NCI-H748 treated with DMSO at 0.1 percent for 48 hours (cell line): ENCODE measurements at places on chromosomes 1 and 21.

DNA sequence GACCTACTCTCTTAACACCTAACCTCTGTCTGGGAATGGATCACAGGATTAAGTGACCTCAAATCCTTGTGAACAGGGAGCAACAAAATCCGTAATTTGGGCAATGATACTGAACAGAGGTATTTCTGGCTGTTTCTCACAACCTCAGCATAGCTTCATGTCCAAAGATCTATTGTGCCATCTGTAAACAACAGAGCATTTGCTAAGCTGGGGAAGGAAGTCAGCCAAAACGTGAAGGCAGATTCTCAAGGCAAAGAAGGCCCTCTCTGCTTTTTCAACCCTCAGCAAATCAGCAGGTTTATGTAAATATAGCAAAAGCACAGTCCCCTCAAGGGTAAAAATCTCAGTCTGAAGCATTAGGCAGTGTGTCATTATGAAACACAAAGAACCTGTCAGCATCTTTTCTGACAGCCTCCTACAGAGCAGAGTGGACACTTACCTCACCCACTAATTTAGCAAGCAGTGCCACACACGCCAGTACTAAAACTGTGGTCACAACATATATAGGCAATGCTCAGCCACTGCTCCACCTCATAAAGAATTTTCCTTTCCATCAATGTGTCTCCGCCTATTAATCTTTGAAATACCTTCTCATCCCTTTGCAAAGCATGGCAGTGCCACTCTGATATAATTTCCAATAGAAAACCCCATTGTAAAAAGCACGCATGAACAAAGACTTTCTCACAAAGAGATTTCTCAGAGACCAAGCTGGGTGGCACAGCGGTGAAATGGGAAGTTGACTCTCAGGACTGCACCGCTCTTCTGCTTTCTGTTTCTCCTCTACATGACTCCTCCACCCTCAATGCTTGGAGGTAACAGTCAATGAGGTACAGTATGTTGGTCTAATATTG is 188.0 kb downstream of the RERE start:
- DNase-seq: peak; percentile 46

DNA sequence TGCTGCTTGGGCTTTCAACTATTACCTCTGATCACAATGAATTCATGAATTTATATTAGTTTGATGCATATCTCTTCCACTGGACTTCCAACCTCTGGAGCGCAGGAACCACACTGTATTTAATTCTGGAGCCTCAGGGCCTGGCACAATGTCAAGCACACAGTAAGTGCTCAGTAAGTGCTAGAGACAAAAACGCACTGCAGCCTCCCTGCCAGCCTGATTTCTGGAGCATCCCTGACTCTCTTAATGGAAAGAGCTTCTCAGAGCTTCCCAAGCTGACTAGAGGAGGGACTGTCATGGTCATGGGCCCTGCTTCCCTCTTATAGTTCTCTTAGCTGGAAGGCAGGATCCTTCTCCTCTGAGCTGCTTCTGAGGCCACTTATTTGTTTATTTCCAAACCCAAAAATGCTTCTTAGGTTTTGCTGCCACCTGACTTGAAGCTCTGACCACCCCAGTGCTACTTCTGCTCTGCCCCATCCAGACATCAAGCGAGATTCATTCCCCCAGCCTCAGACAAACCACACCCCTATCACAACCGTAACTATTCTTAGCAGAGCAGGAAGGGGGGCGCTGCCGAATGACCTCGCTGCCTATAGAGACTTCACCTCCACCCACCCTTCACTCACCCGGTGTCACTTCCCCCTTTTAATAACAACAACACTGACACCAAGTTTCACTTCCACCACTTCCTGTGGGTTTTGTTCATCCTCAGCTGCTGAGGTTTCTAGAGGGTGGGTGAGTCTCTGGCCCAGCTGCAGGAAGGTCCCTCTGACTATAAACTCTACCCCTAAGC is 33.6 kb downstream of the NUAK2 start:
- no peak for DNase-seq

- DNase-seq: no peak
These were observed 66.8 kb downstream of the SASS6 start for GRCh38 chr1:100065969-100066227.

GRCh38 chr1:9696793-9697192 is 45.3 kb downstream of the PIK3CD start:
- DNase-seq: no peak

GRCh38 chr1:239268941-239269340 is 117.4 kb upstream of the CHRM3 start:
- DNase-seq: no peak

- no peak for DNase-seq
These were observed 103.2 kb downstream of the COLGALT2 start for GRCh38 chr1:183934314-183934713.

DNA sequence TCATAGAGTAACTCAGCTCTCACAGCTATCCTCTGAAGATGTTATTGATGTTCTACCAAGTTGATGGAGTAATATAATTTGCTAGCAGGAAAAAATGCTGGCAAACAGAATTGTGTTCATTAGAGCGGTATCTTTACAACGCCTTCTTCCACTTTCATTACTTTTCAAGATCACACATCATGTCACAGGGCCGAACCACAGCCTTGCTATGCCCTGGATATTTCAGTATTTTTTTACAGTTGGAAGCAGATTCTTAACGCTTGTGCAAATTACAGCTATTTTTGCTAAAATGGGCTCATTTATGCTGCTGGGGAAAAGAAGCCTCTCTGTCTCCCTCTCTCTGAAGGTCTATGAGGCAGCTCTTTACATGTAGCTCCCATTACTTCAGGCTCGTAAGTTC is 632.2 kb downstream of the KIF26B start:
- no peak for DNase-seq

GRCh38 chr1:239308701-239309333 is 77.6 kb upstream of the CHRM3 start:
- DNase-seq: peak; percentile 17

- DNase-seq: no peak
These were observed 75.8 kb downstream of the ATP1A1 start for GRCh38 chr1:116448785-116449385.

- no peak for DNase-seq
These were observed 106.3 kb downstream of the HIVEP3 start for GRCh38 chr1:41812453-41812852.

GRCh38 chr1:1345860-1346500 is 3.2 kb downstream of the DVL1 start:
- DNase-seq: no peak

- DNase-seq: peak; percentile 12
These were observed 339 bp upstream of the RNPC3 start for GRCh38 chr1:103525114-103525606.

- no peak for DNase-seq
These were observed 10.2 kb downstream of the TAS1R2 start for GRCh38 chr1:18849261-18849711.
